ENCODE measurements at places on chromosomes 13 and 19.

GRCh38 chr13:31742097-31742734 lies 2.9 kb downstream of the RXFP2 start:
- DNase-seq, result no peak

- DNase-seq, result no peak
Observed at GRCh38 chr19:47272448-47273312, 2.0 kb upstream of the INAFM1 start.

GRCh38 chr13:30696278-30697176 lies 38.8 kb upstream of the ALOX5AP start:
- DNase-seq, result no peak

DNA sequence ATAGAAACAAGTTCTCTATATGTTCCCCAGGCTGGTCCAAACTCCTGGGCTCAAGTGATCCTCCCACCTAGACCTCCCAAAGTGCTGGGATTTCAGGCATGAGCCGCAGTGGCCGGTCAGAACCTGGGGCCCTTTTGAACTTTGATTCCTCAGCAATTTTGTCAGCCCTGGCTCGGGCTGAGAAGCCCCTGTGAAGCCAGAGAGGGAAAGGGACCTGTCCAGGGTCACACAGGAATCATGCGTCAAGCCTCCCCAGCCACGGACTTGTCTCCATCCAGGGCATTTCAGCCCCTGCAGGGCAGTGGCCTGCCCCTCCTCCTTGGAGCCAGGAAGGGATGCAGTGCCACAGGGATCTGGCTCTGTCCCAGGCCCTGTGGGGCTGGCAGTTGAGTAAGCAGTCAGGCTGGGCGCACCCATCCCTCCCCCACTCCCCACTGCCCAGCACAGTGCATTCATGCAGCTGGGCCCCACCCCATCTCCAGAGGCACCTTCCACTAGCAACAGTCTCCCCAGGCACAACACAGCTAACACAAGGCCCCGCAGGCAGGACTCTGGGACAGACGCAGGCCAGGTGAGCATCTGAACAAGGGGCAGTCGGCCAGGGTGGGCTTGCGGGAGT lies at the start of gene CAPS:
Gene CAPS, plus strand, starts transcription at position 516 of the 619 bp plus-strand sequence. CDS start 153 bp downstream, outside the sequence.
- peak; percentile 14 for DNase-seq

GRCh38 chr13:30337061-30337610 lies 29.8 kb upstream of the KATNAL1 start:
- no peak for DNase-seq

DNA sequence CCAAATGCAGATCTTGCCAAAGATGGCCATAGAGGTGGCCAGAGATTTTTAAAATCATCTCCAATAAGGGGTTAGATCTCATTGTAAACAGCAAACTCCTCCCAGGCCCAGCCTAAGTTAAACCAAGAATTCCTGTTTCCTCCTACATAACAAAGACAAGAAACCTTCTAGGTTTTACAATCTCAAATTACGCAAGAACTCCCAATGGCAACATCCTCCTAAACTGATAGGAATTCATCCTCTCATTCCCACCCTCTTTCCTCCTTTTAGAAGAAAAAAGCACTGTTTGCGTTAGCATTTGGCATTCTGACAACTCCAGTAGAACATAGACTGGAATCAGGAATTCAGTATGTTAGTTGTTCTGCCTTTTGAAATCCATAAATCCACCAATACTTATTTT lies 14.6 kb downstream of the PROSER1 start:
- no peak for DNase-seq

DNA sequence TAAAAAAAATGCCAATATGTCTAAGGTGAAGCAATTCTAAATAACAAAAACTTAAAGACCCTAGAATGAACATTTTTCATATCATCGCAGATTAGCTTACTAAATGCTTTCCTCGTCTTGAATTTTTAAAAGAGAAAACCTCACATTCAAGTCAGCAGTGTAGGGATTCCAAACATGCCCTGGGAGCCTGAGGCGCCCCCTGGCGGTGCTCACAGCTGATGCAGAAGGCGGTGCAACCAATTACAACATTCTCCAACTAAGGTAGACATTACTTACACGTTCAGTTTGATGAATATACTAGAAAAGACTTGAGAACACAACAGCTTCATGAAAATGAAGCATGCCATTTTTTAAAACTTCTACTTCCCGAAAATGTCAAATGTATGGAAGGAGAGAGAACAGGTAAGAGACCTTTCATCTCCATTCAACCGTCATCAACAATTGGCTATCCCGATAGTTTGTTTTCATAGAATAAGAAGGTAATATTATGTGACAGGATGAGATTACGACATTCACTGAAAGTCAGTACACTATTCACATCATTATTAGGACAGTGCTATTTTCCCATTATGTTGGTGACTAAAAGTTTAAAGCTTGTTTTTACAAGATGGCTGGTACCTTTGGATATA lies 304.4 kb downstream of the DCLK1 start:
- no peak for DNase-seq

GRCh38 chr19:55605637-55606470 lies at the start of gene ZNF865:
Gene ZNF865, plus strand, starts transcription at chr19:55605647. Its CDS starts 7,972 bp downstream, at chr19:55613619.
- DNase-seq, result peak; percentile 79

GRCh38 chr13:20230913-20231838 lies 943 bp downstream of the GJB6 start:
- DNase-seq, result no peak

GRCh38 chr13:111171629-111172028 lies 56.5 kb downstream of the ARHGEF7 start:
- no peak for DNase-seq

DNA sequence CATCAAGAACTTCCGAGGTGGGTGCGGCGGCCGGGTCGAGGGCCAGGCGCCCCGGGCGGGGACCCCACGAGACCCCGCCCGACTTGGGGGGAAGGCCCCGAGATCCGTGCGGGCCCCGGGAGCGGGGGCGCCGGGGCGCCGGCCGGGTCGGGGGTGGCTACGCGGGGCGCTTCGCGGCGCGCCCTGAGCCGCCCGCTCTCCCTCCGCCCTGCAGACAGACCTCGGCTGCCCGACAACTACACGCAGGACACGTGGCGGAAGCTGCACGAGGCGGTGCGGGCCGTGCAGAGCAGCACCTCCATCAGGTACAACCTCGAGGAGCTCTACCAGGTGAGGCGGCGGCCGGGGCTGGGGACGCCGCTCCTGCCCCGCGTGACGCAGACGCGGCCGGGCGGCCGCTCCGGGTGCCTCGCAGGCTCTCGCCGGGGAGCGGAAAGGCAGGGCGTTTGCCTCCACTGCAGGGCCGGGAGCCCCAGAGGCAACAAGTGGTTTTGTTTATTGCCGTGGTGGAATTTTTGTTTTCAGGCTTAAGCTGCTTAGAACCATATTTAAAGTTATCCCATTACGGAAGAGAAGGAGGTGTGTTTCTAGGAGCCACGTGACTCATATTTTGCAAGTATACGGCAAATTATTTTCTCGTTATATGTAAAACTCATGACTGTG lies 477 bp downstream of the CUL4A start:
- peak; percentile 3 for DNase-seq

- no peak for DNase-seq
Observed at GRCh38 chr13:27334774-27335435, 64.3 kb downstream of the RASL11A start.

- DNase-seq, result no peak
Observed at GRCh38 chr13:42892760-42893159, 99.3 kb downstream of the EPSTI1 start.

- no peak for DNase-seq
Observed at GRCh38 chr19:18135712-18136584, 17.0 kb upstream of the PIK3R2 start.

- DNase-seq, result peak; percentile 9
Observed at GRCh38 chr19:8517551-8518442, 3.8 kb upstream of the ZNF414 start.

DNA sequence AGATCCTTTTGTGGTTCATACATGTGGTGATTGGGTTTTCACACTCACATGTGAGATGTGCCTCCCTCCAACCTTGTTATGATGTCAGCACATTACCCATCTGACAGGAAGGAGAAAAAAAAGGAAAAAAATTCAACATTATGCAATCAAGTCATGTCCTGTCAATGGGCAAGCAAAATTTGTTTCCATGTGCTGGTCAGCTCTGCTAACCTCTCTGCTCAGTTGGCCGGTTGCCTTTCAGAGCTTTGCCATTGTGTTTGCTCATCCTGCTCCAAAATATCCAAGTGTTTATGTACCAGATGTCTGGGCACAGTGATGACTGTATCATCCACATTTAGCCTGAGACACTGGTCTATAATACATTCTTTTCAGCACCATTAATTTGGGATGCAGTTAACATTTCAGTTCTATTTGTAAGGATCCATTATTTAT lies 27.0 kb upstream of the METTL21C start:
- no peak for DNase-seq

- DNase-seq, result no peak
Observed at GRCh38 chr19:4704317-4704673, 19.3 kb downstream of the DPP9 start.

DNA sequence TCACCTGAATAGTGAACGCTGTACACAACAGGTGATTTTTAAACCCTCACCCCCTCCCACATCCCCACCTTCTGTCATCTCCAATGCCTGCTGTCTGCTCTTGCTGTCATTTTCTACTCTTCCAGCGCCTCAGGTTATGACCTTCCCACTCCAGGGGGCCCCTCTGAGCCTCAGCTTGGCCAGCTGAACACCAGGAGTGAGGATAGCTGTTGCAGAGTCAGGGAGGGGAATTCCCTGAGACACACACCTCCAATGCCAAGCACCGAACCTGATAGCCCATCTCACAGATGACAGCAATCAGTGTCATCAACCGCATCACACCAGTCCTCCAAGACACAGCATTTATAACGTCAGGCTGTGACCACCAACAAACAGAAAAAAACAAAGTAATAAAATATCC lies 193.5 kb downstream of the ZNF536 start:
- DNase-seq, result no peak

- DNase-seq, result no peak
Observed at GRCh38 chr19:45147835-45148676, 12.7 kb downstream of the NKPD1 start.

GRCh38 chr13:28856287-28856686 lies 36.1 kb downstream of the MTUS2 start:
- DNase-seq, result no peak

GRCh38 chr13:34465423-34465922 lies 476.6 kb upstream of the NBEA start:
- no peak for DNase-seq

GRCh38 chr19:52923778-52924593 lies 758 bp upstream of the ZNF888 start:
- DNase-seq, result no peak

DNA sequence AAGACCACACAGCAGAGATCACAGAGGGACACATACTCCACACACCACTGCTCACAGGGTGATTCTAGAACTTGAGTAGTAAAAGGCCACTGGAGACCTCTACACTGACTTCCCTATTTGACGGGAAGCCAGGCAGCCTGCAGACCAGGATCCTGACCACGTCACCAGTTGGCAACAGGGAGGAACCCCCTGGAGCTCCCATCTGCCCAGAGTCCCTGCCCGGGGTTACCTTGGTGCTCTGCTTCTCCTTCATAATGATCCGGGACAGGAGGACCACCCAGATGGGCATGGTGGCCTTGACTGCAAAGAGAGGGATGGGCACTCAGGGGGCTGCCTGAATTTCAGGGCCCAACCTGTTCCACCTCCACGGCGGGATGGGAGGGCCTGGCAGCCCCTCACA lies 932 bp downstream of the SLC35E1 start:
- DNase-seq, result no peak

GRCh38 chr13:51361106-51361505 lies 21.6 kb downstream of the SERPINE3 start:
- no peak for DNase-seq

DNA sequence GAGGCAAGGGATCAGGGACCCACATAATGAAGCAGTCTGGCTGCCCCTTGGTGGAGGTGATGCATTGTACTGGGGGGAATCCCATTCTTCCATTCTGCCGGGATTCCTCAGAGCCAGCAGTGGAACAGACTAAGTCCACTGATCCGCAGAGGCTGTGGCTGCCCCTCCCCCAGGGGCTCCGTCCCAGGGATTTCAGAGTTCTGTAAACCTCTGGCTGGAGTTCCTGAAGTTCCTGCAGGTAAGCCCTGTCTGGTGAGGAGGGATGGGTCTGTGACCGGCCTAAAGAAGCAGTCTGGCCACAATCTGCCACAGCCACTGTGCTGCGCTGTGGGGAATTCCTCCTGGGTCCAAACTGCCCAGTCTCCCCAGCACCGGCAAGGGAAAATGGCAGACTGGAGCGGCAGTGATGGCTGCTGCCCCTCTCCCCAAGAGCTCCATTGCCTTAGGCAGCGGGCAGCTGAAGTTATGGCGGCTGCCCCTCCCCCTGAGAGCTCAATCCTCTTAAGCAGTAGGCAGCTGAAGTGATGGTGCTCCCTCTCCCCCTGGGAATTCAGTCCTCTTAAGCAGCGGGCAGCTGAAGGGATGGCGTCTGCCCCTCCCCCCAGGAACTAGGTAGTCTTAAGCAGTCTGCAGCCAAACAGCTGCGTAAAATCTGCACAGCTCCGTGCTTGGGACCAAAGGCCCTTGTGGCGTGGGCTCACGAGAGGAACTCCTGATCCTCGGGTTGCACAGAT lies 155.7 kb downstream of the PCDH17 start:
- DNase-seq, result no peak

DNA sequence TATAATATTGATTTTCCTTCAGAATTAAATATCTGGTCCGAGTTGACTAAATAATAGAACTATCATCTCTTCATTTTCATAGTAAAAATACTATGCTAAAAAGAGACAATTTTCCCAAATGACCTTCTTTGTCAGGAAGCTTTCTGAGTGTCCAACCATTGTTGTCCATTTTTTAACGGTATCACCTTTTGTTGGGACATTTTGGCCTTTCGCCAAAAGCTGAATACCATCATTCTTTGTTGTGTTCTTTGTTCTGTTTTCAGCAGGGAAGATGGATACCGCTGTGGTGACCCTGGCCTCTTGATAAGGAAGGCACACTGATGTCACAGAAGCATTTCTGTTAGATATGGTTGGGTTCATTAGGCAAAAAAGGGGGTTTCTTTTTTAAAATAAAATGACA lies 654.4 kb upstream of the GPC6 start:
- no peak for DNase-seq

- no peak for DNase-seq
Observed at GRCh38 chr13:95317039-95317989, 16.1 kb upstream of the ABCC4 start.

- DNase-seq, result no peak
Observed at GRCh38 chr13:45658586-45659235, 43.2 kb upstream of the ERICH6B start.

- no peak for DNase-seq
Observed at GRCh38 chr19:16442386-16443276, 29.1 kb downstream of the EPS15L1 start.

- DNase-seq, result no peak
Observed at GRCh38 chr19:29324717-29325116, 111.8 kb upstream of the UQCRFS1 start.

DNA sequence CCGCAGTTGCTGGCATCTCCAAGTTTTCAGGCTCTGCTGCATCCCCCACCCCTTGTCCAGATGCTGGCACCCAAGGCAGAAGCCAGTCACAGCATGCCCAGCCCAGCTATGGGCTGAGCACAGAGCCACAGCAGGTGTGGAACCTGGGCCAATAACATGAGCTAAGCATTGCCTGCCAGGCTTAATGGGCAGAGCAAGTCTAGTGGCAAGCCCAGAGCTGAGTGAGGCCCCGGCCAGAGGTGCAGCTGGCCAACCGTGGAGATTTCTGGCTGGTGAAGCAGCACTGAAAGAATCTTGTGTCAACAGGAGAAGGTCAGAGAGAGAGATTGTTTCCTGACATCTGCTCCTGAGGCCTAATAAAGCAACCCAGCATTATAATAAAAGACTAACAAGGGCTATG lies 111.0 kb downstream of the B3GLCT start:
- no peak for DNase-seq

GRCh38 chr13:49400755-49401659 lies 42.9 kb downstream of the CAB39L start:
- no peak for DNase-seq

All from SW 1271 (cell line).